Stimulated activated CD4-positive, alpha-beta T cell treated with anti-CD3 and anti-CD28 coated beads, Interleukin-1b, Interleukin-23, amount 100 ng/mL, for 1 hour (primary cell): ENCODE measurements at places on chromosomes 7 and 10.

DNA sequence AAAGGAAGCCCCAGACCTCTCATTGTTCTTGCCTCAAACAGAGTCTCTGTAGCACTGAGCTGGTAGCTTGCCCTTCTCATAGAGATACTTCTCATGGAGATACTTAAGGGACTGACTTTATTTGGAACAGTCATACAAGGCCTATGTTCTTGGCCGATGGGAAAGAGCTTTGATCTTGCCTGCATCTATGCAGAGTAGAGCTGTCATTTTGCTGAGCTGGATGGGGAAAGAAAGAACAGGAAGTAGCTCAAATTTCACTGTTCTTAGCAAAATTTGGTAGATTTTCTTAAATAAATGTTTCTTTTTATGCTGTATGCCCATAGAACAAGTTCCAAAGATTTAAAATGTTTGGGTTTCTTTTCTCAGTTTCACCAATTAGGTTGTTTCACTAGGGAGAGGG is 119.3 kb upstream of the SEC61G start:
- no peak for DNase-seq

- no peak for DNase-seq
Measured at GRCh38 chr10:20004087-20004523, 187.9 kb downstream of the PLXDC2 start.

DNA sequence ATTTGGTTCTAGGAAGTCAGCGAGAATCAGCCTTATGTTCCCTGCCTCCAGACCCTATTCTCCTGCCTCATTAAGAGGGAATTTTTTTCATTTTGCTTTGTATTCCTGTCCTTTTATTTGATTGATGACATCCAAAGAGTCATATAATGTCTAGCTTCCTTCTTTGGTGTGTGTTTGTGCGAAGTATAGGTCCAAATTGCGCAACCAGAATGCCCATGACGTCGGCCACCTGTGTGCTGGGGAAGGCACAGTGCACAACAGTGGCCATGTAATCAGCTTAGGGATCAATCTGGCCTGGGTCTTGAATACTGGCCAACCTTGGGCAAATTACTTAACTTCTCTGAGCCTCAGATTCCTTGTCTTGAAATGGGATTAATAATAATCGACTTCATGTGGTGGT is 206.2 kb downstream of the VTI1A start:
- DNase-seq, result no peak

DNA sequence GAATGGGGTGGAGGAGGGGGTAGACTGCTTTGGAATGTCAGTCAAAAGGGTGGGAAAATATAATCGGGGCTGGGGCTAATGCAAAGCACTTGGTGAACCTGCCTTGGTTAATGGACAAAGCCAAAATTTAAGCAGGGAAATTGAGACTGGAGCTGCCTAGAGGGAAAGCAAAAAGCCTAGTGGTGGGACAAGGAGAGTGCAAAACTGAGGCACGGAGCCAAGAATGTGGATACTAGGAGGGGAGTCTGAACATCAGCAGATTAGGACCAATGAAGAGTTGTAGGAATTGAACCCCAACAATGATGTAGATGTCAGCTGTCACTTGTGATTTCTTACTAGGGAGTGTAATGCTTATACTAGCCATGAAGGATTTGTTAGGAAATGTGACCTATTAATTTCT is 195.9 kb downstream of the MDFIC start:
- no peak for DNase-seq
